ENCODE measurements at places on chromosomes 13 and 19.

GRCh38 chr13:30394751-30395191 is 27.5 kb upstream of the UBE2L5 start:
- no peak for DNase-seq

DNA sequence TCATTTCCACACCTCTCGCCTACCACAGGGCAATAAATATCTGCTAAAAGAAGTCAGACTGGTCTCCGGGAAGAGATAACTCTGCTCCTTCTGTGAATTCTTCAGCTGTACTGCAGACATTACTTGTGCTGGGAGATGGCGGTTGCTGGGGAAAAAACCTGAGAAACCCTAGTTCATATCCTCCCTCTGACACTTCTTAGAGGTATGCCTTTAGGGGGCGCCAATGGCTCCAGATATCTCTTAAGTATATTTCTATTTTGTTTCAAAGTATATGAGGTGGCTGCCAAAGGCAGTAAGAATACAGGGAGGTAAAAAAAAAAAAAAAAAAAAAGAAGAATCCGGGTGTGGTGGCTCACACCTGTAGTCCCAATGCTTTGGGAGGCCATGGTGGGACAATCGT is 175.2 kb downstream of the PAN3 start:
- peak; percentile 36 for DNase-seq

GRCh38 chr19:33535226-33535625 is 13.6 kb upstream of the PEPD start:
- DNase-seq: no peak

GRCh38 chr13:80988391-80989151 is 647.6 kb upstream of the SPRY2 start:
- DNase-seq: no peak

- no peak for DNase-seq
Observed at GRCh38 chr19:49136771-49137171, 17.4 kb downstream of the PPFIA3 start.

GRCh38 chr13:97110936-97111335 is 111.2 kb upstream of the MBNL2 start:
- DNase-seq: no peak

DNA sequence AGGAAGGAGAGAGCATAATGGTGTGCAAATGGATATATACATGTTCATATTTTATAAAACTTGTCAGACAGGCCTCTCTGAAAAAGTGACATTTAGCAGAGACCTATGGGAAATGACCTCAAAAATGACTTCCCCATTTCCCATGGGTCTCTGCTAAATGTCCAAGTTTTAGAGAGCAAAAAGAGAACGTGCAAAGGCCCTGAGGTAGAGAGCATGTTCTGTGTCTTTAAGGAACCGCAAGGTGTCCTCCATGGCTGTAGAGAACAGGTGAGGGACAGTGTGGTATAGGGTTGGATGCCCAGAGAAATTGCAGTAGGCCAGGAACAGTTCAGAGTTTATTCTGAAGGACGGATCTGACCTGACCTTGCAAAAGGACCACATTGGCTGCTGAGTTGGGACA is 113.2 kb upstream of the RNF113B start:
- DNase-seq: no peak

- no peak for DNase-seq
Observed at GRCh38 chr13:26011996-26012821, 39.6 kb downstream of the SHISA2 start.

DNA sequence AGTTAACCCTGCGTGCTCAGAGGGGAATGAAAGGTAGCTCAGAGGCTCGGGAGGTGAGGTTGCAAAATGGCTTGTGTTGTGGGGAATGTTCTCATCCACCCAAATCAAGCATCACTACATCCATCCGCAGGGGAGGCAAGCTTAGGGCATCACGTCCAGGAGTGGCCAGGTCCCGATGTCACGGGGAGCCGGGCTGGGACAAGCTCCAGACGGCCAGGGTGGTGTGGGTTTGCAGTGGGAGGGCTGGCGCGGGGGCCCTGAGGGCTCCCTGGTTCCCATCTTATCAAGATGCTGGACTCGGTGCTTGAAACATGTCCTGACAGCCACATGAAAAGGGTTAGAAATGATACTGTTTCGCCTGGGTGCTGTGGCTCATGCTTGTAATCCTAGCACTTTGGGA is 25.8 kb downstream of the EPN1 start:
- no peak for DNase-seq

DNA sequence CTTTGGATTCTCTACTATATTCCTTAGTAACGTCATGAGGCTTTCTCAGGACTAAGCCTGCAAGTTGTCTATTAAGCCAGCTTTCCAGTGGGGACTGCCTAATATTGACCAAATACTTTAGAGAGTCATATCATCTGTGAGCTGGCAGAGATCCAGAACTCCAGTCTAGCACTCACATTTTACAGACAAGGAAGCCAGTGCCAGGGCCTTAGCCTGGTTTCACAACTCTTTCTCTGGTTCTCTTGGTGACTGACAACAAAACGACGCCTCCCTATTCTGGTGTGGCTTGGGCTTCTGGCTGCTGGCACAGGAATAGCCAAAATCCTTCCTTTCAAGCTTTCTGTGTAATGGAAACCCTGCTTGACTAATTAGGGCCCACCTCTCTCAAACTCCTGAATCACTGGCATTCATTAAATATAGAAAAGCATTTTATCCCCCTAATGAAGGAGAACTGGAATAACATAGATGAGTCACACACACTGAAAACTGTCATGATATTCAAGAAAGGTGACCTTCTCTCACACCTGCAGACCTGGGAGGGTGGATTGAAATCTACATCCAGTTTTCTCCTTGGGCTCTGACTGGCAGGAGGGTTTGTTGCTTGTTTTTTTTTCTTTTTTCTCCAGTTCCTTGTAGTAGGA is 75.2 kb upstream of the UBL3 start:
- peak; percentile 81 for DNase-seq

GRCh38 chr19:18438331-18439024 is 545 bp upstream of the ISYNA1 start:
- peak; percentile 51 for DNase-seq

GRCh38 chr19:18898607-18899408 is 2.9 kb upstream of the CERS1 start:
- DNase-seq: no peak

GRCh38 chr13:32882691-32883090 is 133.5 kb upstream of the KL start:
- no peak for DNase-seq

- no peak for DNase-seq
Observed at GRCh38 chr19:45793178-45793564, 526 bp upstream of the DMWD start.

GRCh38 chr13:113115363-113116205 is 7.0 kb upstream of the F10 start:
- no peak for DNase-seq

DNA sequence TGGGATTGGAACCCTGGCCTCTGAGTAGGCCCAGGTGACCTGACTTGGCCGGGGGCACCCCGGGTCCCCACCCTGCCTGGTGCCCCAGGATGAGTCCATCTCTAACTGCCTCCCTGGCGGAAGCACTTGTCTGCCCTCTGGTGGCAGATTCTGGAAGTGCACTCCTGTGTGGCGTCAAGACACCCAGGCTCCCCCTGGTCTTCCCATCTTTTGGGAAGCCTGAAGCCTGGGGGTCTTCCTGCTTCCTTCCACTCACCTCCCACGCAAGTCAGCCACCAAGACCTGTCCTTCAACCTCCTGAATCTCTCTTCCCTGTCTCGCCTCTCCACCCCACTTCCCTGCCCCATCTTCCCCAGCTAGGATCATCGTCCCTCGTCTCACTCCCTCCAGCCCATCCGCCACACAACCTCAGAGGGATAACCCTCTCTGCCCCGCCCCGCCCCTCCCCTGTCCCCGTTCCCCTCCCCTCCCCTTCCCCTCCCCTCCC is 7.4 kb downstream of the RABAC1 start:
- peak; percentile 63 for DNase-seq

GRCh38 chr13:87814403-87814802 is 143.2 kb downstream of the SLITRK5 start:
- DNase-seq: no peak

DNA sequence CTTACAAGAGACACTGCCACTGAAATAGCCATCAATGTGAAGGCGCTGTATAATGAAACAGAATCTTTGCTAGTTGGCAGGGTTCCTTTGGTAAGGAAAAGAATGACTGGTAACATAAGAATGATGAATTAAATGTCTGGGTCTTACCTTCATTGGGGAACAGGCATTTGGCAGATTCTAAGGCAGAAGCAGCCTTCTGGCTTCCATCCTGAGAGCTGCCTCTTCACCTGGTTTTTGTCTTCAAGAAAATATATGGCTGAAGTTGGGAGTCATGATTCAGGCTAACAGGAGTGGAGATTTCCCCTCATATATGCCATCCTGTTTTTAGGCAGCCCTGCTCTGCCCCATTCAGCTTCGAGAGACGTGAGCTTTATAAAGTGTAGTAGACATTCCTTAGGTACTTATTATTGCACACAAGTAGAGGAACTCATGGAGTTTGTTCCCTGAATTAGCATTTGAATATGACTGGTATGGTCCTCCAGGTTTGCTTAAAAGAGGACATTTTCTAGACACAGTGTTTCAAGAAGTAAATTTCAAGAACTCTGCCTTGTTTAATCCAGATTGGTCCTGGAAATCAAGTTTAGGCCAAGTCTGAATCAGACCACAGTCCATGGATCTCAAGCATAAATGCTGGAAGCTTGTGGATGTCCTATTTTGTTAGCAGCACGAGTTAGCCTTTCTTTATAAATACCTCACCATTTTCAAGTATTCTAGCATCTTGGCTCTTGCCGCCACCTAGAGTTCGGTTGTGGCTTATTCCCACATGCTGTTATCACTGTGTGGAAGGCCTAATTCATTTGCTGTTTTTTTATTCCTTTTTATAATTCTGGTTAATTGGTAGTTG is 56.2 kb upstream of the AKAP11 start:
- DNase-seq: peak; percentile 46

DNA sequence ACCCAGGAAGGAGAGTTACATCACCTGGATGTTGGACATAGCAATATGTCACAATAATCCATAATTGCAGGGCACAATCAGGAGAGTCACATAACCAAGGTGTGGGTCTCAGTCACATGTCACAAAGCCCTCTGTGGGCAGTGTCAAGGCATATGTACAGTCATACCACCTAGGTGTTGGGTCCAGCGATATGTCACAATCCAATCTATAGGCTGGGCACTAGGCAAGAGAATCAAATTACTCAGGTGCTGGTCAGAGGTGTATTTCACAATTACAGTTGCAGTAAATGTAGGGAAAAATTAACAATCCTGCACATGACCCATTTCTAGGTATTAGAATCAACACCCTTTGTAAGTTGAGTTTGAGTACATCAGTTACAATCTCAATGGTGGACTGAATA is 126.2 kb upstream of the ZNF91 start:
- no peak for DNase-seq

- peak; percentile 8 for DNase-seq
Observed at GRCh38 chr13:71866335-71867130, 471 bp downstream of the DACH1 start.

GRCh38 chr13:113098162-113098732 is 7.3 kb upstream of the F7 start:
- peak; percentile 89 for DNase-seq

GRCh38 chr13:21328201-21328600 is 130.9 kb downstream of the ZDHHC20 start:
- DNase-seq: no peak

DNA sequence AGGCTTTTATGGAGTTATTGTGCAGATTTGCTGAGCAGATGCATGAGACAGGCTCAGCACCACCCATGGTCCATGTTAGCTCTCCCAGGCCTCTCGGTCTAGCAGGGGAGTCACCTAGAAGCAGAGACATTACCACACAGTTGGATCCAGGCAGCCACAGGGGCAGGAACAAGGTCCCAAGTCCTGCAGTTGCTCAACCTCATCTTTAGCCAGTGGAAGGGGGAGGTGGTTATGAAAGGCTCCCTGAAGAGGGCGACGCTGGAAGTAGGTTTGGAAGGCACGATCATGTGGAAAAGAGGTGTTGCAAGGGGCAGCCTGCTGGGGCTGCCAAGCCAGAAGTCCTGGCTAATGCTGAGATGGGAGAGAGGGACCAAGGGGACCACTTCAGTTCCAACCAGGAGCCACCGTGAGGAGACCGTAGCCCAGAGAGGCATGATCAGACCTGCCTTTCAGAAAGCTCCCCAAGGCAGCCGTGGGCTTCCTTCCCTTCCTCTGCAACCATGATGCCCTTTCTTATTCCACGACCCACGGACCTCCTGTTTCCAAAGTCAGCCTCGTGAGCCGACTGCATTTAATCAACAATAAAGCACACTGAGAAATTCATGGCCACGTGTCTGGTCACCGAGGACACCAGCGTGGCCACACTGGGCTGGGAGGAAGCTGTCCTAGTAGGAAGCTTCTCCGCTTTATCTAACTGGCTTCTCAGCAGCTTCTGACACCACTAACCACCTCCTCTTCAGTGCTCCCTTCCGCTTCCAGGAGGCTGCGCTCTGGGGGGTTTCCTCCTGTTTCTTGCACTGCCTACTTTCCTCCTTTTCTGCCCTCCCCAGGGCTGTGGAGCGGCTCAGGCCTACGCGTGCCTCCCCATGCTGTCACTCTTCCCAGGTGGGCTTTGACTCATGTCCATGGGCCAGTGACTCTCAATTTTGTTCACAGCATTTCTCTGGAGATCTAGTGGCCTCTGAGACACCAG is 2.6 kb downstream of the AP1M1 start:
- no peak for DNase-seq

GRCh38 chr19:6115992-6116391 is 5.7 kb upstream of the RFX2 start:
- no peak for DNase-seq

GRCh38 chr13:113565526-113566226 is 18.9 kb upstream of the TFDP1 start:
- DNase-seq: no peak

GRCh38 chr19:8141726-8142512 is 7.5 kb downstream of the FBN3 start:
- DNase-seq: no peak

GRCh38 chr13:77853703-77854102 is 64.9 kb downstream of the EDNRB start:
- DNase-seq: no peak

DNA sequence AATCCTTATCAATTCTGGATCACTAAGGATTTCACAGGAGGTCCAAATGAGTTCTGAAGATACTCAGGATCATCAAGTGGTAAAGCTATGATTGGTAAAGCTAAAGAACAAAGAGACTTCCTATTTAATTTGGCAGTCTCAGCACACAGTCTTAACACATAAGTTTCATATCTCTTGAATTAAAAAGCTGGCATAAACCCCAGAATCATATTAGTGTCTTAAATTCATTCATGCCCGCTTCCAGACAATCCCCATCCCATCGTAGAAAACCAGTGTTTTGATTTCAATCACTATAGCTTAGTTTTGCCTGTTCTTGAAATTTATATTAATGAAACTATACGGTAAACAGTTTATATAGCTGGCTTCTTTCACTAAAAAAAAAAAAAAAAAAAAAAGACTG is 278.7 kb downstream of the DIAPH3 start:
- no peak for DNase-seq

GRCh38 chr13:44436589-44437337 is 63.1 kb downstream of the SERP2 start:
- DNase-seq: peak; percentile 93
